Endodermal cell (in vitro differentiated cells): ENCODE measurements at places on chromosomes 2 and 18. TPM values are rescaled to one million over a fixed set of nuclear protein-coding genes. Genes with fewer than 3 reads are reported as not detected.

Gene CIB4
- total RNA-seq, result not detected in 2 replicates

Gene ACOXL
- 8.9 to 11.7 TPM (median 10.7 TPM) in 3 replicates for total RNA-seq

Gene SPATA3
- not detected in 2 replicates for total RNA-seq

Gene MEP1B
- not detected in 3 replicates for total RNA-seq

Gene KCNF1
- 4.7 to 16.7 TPM (median 5.2 TPM) in 3 replicates for total RNA-seq

Gene TMEM200C
- 5.0 to 7.3 TPM (median 7.0 TPM) in 3 replicates for total RNA-seq

Gene MERTK
- total RNA-seq, result 29.5 and 36.6 TPM in 2 replicates

Gene MAP2
- total RNA-seq, result 1.1 and 1.8 TPM in 2 replicates

Gene CDH19
- total RNA-seq, result not detected in 3 replicates

Gene METTL21A
- 43.4 and 47.6 TPM in 2 replicates for total RNA-seq

Gene SLC9A4
- 0.08 TPM in 1 of 3 replicates, not detected in the others for total RNA-seq
